ENCODE measurements at places on chromosomes 13 and 19.

- no peak for DNase-seq
These were observed 57.2 kb upstream of the C1QTNF9 start for GRCh38 chr13:24252136-24252535.

- DNase-seq = no peak
These were observed 84.7 kb upstream of the GPR183 start for GRCh38 chr13:99391781-99392469.

GRCh38 chr13:49374585-49375290 lies 69.1 kb downstream of the CAB39L start:
- peak; percentile 88 for DNase-seq

DNA sequence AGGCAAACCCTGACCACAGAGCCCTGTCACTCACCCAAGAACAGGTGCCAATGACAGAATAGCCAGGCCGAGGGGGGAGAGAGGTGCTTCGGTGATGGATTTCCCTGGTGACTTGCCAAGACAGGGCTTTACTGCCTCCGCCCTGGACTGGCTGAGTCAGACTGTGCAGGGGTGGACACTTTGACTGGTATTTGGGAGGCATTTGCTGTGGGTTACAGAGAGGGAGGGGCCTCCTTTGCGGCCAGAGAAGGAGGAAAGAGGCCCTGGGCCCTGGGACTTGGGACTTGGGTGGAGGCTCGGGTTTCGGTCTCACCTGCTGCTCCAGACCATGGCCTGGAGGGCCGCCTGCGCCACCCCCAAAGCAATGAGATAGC lies 4.6 kb upstream of the EPS8L1 start:
- DNase-seq = peak; percentile 72

- no peak for DNase-seq
These were observed 885 bp upstream of the ZNF536 start for GRCh38 chr19:30371161-30371836.

- no peak for DNase-seq
These were observed 2.8 kb downstream of the SOHLH2 start for GRCh38 chr13:36211567-36211966.

DNA sequence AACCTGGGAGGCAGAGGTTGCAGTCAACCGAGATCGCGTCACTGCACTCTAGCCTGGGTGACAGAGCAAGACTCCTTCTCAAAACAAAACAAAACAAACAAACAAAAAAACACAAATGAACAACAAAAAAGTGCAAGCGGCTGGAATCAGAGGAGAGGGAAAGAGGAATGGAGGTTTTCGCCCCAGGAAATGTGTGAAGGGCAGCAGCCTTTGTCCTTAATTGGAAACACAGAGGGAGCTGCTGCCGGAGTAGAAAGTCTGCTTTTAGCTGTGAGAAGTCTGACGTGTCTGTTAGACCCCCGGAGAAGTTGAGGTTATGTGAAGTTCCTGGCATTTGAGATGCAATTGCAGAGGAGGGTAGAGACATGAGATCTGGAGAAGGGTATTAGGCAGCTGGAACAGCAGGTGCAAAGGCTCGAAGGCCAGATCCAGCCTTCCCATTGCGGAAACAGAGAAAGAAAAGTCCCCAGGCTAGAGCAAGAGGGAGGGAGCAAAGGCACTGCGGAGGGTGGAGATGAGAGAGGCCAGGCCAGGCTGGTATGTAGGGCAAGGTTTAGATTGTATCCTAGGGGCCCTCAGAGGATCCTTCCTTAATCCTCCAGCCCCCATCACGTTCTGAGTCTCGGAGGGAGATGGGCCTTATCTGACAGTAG lies 473 bp downstream of the TMIGD2 start:
- DNase-seq = no peak

- peak; percentile 12 for DNase-seq
These were observed 23.2 kb upstream of the GTF3A start for GRCh38 chr13:27401210-27401609.

GRCh38 chr13:49457221-49457620 lies 13.1 kb downstream of the SETDB2 start:
- peak; percentile 49 for DNase-seq

DNA sequence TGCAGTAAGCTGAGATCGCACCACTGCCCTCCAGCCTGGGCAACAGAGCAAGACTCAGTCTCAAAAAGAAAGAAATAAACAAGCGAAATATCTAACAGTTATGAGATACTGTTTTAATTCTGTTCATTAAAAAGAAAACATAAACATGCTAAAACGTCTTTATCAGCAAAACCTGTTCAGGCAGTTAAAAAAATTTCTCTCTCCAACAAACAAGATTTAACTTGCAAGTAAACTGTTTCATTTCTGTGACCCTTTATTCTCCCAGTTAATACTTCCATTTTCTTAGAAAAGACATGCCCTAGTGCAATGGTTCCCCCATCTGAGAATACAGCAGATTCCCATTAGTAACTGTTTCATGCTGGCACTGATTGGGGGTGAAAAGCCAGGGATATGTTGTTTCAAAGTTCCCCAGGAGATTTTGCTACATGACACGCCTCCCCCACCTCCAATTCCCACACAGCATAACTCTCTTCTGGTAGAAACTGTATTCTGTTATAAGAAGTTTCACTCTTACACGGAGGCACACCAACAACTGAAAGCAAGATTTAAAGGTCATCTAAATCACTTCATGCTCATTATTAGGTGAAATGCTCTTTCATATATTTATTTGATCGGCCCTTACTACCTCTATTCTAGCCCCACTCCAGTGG lies 24.4 kb downstream of the ELF1 start:
- no peak for DNase-seq

GRCh38 chr13:25276748-25277147 lies 10.5 kb downstream of the MTMR6 start:
- DNase-seq = peak; percentile 62

DNA sequence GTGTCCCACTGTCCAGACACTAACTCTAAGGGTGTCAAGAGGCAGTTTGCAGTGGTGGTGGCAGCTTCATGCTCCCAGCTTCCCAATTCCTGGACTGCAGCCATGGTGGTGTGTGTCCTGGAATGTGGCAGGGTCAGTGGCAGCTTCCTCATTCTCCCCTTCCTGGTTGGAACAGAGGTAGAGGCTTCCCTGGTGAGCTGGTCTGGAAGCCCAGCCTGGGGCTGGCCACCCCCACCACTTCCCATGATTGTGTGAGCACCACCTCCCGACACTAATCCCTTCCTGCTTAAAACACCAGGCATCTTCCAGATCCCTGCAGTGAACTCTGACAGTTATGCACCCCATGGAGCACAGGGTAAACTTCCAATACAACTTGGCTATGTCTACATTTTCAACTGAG lies 134.9 kb downstream of the RAP2A start:
- no peak for DNase-seq

- no peak for DNase-seq
These were observed 8.7 kb upstream of the KANK2 start for GRCh38 chr19:11205939-11206570.

DNA sequence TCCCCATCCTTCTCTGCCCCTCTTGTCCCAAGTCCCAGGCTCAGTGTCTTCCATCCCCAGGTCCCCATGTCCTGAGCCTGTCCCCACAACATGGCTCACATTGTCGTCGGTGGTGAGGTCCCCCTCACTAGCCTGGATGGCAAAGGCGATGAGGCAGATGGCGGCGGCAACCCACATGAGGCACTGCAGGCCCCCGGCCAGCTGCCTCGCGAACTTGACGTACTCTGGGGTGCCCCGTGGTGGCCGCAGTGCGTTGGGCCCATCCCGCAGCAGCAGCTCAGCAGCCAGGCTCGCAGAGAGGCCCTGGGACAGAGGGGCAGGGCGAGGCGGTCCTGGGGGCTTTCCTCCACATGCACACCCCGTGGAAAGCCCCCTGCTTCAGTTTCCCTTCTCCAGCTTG lies 1.1 kb downstream of the ATP4A start:
- DNase-seq = no peak

DNA sequence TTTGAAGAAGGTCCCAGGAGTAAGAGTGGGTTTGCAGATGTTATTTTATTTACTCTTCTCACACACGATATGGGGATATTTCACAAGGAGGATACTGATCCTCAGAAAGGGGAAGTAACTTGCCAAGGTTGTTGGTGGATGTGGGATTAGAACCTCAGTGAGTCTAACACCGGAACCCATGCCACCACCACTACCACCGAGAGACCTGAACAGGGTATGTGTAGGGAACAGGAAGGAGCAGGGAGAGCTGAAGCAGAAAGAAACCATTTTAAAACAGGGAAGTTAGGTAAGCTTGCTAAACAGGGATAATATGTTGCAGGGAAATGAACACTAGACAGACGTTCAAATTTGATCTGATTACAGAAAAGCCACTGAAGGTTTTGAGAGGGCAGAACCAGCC lies 11.6 kb upstream of the CEACAM3 start:
- no peak for DNase-seq

- DNase-seq = no peak
These were observed 15.5 kb downstream of the KASH5 start for GRCh38 chr19:49403404-49404187.

- no peak for DNase-seq
These were observed 1.3 kb downstream of the CCDC159 start for GRCh38 chr19:11347546-11348039.

DNA sequence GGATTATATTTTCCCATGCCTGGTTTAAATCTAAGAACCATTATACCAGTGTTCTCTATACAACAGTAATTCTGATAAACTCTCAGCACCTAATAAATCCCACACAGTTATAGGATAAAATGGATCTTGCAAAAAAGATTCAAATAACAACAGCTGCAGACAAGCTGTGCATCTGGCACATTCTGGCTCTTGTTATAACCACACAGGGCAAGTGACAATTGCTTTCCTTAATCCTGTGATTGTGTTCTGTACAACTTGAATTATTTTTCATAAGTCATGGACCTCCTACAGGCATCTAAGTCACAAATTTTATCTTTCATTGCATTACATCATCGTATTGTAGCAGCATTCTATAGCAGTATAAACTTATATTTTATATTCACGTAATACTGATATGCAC lies 948.3 kb downstream of the SLITRK1 start:
- DNase-seq = no peak

GRCh38 chr19:13056052-13056660 lies 46.5 kb downstream of the LYL1 start:
- peak; percentile 92 for DNase-seq

GRCh38 chr13:102561933-102562332 lies 34.9 kb upstream of the TPP2 start:
- DNase-seq = no peak

- no peak for DNase-seq
These were observed 300.7 kb downstream of the TEX29 start for GRCh38 chr13:111621164-111621563.

GRCh38 chr13:27797228-27797624 lies 4.9 kb downstream of the GSX1 start:
- peak; percentile 49 for DNase-seq

GRCh38 chr19:29845574-29846176 lies 33.9 kb downstream of the CCNE1 start:
- peak; percentile 71 for DNase-seq

DNA sequence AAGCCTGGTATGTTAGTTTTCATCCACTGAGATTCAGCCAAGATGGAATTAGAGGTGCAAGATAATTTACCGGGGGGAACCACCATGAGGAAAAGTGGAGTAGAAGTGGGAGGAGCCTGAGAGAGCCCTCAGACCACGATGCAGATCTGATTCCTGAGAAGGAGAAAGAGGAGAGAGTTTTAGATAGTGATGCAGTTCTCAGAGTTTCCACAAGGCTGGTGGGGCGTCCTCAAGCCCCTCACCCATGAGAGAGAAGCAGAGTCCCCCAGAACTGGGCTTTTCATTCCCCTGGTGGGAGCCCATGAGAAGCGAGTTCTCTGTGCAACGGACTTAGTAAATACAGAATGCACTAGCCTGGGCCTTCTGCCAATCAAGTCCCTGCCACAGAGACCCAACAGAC lies 18.1 kb downstream of the CEACAM5 start:
- no peak for DNase-seq

DNA sequence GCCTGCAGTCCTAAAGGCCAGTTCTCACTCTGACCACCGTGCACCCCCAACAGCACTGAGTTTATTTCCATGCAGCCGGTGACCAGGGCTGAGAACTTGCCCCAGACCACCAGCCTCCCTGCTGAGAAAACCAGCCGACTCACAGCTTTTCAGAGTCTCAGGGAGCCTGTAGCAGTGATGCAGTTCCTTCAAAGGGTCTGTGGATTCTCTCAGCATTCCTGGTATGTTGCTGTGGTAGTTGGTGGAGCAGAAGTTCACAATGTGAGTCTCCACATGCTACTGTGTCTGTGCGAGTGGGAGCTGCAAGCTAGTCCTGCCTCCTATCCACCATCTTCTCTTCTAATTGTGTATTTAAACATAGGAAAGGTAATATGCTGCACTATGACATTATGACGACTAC lies 254.9 kb upstream of the KLF12 start:
- no peak for DNase-seq

DNA sequence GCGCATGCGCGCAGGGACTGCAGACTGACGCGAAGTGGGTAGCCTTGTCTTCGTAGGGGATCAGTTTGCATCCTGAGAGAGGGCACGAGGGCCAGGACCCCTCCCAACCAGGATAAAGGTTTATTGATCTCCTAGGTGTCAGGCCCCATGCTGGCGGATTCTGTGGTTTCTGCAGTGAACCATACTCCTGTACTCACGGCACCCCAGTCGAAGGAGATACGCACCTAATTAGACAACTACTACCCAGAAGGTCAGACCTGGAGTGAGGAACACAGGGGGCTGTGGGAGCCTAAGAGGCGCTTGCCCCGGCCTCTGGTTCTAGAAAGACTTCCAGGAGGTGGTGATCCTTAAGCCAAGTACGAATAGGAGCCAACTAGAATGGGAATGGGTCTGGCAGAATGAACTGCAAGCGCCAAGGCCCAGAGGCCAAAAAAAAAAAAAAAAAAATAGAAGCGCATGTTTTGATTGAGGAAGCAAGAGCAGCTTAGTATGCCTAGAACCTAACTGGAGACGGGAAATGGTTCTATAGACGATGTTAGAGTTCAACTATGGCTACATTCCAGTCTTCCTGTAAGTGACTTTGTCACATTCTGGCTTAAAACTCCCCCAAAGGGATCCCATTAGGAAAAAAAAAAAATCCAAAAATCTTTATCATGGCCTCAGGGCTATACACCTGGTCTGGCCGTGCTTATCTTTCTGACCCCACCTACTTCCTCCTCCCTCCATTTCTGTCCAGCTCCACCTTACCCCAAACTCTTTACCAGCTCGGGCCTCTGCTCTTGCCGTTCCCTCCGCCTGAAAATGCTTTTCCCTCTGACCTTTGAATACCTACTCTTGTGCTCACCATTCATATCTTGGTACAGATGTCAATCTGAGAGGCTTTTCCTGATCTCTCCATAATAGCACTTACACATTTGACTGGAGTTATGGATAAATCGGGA lies 902 bp upstream of the ZNF428 start:
- no peak for DNase-seq

DNA sequence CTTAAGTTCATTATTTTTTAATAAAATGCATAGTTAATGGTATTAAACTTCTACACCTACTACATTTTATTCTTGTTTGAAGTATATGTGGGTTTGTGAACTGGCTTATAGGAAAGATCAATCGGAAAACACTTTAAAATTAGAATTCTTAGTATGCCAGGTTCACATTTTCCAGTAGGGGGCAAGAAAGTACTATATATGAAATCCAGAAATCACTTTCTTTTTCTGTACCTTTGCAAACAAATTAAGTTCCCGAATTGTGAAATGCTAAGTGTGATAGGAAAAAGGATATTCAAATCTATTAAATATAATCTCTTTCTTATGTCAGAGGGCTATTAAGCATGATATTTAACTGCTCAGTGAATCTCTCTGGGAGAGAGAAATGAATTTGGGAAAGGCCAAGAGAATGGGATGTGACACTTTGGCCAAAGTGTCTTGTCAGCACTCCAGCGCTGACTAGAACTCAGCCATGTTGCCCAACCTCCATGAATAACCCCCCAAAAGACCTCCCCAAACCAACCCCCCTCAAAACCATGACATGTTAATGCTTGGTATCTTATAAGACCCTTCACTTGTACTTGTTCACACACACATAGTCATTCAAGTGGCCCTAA lies 122.6 kb upstream of the SLC10A2 start:
- peak; percentile 14 for DNase-seq
